Activated CD4-positive, alpha-beta T cell treated with anti-CD3 and anti-CD28 coated beads, Interleukin-10, Interleukin-2, amounts not matched to agents 100 ng/mL and 50 ng/mL, durations not matched to agents 16 hours and 8 hours (primary cell): ENCODE measurements at places on chromosomes 1 and 21.

DNA sequence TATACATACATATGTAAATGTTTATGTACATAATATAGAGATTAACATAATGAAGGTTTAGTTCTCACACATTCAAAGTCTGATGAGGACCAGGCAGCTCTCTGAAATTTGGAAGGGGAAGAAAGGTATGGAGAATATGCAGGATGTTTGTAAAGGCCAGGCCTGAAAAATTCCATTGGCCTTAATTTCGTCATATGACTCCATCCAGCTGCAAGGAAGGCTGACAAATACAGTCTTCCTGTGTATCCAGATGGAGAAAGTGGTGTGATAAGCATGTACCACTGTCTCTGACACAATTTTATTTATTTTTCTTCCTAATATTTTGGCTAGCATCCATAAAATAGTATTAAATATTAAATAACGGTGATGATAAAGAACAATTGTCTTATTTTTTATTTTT lies 6.3 kb upstream of the SGIP1 start:
- no peak for DNase-seq

GRCh38 chr1:109704173-109704572 lies 7.9 kb upstream of the GSTM5 start:
- peak; percentile 0 for DNase-seq

GRCh38 chr1:9312168-9312720 lies 19.6 kb downstream of the SPSB1 start:
- no peak for DNase-seq

- DNase-seq, result no peak
Observed at GRCh38 chr21:38241029-38241740, 15.6 kb upstream of the KCNJ15 start.

GRCh38 chr21:39048064-39048463 lies 135.2 kb downstream of the PSMG1 start:
- DNase-seq, result no peak

- DNase-seq, result no peak
Observed at GRCh38 chr1:62800281-62800680, 16.3 kb downstream of the ATG4C start.

GRCh38 chr1:240178366-240178765 lies 86.7 kb downstream of the FMN2 start:
- no peak for DNase-seq

GRCh38 chr1:82752046-82752445 lies 951.3 kb downstream of the ADGRL2 start:
- DNase-seq, result no peak

DNA sequence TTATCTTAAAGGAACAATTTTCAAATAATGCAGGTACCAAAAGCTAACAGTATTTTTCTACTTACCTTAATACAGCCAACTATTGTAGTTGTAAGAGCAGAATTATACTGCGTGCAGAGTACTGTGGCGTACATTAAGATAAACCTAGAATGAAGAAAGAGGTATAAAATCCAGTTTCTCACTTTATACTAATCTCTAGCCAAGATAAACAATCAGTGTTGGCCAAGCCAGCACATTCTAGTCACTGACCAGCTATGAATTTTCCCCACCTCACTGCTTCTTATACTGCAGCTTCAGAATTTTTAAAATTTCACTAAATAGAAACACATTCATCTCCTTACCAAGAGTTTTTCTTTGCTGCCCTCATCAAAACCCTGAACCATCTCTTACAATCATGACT lies 33.6 kb downstream of the SLC35D1 start:
- no peak for DNase-seq

DNA sequence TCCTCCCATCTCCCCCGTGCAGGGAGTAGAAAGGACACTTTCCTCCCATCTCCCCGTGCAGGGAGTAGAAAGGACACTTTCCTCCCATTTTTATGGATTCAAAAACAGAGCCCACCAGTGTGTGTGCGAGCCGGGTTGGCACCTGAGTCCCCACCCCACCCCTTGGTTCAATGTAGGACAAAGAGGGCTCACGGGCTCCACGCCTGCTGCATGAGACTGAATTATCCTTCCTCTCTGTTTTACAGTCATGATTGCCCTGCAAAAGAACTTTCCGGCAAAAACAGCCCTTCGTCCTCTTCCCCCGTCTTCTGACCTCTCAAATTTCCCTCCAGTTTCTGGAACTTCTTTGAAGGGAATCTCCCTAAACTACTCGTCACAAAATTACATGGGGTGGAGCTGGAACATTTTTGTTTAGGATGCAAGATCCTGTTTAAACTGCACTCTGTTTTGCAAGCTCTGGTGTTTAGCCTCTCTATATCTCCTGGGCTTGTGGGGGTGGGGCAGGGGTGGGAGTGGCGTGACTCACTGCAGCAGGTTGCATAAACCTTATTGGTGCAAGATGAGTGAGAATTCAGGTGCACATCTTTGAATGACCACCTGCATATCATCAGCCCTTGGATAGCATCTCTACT lies 99.8 kb downstream of the PSMG1 start:
- no peak for DNase-seq

- no peak for DNase-seq
Observed at GRCh38 chr1:38569932-38570656, 289.5 kb downstream of the RRAGC start.

GRCh38 chr1:69201716-69202115 lies 366.0 kb upstream of the LRRC7 start:
- no peak for DNase-seq

GRCh38 chr1:201069636-201070035 lies 42.6 kb downstream of the CACNA1S start:
- DNase-seq, result no peak

DNA sequence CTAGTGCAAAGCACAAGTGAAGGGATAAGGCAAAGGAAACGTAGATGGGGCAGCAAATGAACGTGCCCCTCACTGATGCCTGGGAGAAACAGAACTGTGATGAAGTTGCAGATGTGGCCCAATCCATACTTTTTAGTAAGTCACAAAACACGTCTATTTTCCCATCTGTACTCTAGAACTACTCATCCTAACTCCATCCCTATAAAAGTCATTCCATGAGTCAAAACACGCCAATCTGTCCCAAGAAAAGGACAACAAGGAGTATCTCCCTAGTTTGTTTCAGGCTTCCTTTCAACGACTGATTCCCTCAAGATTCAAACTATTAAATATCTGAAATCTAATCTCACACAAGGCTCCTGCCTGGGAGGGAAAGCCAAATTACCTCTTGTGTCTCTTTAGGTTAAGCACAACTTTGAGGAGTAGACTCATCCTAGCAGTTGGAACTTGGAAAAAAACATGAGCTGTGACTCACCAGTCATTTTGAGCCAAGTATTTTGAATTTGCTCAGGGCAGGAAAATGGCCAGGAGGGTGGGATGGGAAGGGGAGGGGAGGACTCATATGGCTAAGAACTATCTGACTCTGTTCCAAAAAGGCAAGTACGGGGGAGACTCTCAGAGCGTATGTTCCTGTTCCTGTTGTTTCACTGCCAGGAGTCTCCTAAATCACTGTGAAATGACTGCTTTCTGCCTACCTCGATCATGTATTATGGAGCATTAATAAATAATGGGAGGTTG lies 214.5 kb upstream of the CAMK1G start:
- no peak for DNase-seq

DNA sequence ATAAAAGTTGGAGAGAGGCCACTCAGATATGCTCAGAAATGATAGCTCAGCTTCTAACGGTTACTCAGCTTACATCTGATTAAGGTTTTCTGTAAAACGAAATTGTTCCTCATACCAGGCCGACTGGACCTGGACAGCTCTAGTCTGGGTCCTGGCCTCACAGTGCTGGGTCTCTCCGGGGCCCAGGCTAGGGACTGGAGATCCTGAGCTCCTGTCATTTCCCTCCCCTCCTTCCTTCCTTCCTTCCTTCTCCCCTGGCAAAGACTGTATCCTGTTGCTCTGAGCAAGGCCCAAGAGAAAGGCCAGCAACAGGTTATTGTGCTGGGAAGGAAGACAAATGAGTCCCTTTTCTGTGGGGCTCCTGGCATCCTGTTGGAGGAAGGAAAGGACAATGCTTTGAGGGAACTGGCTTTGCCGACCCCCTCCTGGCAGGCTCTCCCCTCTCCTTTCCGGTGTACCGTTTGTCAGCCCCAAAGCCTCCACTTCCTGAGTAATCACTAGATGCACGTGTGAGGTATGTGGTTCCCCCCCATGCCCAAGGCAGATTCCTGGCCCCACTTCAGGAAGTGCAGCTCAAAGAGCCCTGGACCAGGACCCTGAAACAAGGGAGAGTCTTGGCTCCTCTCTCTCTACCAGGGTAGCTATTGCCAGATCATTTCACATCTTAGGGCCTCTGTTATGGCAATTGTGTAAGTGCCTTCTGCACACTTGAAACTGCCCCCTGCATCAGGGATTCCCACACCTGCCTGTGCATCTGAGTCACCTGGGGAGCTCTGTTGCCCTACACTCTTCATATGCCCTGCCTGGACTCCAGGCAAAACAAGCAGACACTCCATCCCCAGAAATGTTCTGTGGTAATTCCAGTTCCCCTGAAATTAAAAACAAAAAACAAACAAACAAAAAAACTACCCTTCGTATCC lies 212.7 kb upstream of the FGGY start:
- no peak for DNase-seq

DNA sequence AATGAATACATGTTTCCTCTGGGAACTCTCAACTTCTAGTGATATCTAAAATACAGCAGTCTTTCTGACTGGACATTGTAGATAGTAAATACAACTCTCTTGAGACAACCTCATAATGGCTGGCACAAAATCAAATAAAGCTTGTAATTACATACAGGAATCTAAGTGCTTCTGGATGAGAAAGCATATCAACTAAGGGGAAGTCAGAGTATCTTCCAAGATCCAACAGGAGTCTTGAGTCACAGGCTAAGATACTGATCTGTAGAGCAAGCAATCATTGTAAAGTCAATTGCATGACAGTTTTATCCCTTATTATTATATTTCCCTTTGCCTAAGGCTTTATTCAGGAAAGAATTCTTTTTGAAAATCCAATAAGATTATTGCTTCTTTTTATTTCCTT lies 249.9 kb downstream of the LRRIQ3 start:
- no peak for DNase-seq

DNA sequence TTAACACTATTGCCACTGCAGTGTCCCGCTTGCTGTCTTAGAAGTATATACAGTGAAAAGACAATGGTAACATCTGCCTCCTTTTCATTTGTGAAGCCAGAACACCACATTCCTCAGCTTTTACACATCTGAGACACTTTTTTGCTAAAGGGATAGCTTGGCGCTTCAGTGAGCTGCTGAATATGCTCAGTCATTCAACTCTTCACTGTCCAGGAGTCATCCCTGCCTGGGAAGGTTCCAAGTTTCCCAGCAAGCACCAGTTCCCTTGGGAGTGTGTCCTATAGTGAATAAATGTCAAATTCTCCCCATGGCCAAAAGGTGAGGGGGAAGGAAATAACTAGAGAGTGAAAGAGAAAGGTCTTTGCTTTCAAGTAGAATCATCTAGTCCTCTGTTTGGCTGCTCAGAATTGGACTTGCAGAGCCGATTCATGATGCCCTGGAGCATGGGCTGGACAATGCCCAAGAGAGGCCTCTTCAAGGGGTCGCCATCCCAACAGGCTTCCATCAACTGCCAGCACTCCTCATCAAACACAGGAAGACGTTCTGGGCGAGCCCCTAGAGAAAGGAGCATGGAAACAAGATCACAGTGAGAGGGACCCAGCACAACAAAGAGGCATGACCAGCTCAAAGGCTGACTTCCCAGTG lies 25.5 kb upstream of the RBBP5 start:
- no peak for DNase-seq

DNA sequence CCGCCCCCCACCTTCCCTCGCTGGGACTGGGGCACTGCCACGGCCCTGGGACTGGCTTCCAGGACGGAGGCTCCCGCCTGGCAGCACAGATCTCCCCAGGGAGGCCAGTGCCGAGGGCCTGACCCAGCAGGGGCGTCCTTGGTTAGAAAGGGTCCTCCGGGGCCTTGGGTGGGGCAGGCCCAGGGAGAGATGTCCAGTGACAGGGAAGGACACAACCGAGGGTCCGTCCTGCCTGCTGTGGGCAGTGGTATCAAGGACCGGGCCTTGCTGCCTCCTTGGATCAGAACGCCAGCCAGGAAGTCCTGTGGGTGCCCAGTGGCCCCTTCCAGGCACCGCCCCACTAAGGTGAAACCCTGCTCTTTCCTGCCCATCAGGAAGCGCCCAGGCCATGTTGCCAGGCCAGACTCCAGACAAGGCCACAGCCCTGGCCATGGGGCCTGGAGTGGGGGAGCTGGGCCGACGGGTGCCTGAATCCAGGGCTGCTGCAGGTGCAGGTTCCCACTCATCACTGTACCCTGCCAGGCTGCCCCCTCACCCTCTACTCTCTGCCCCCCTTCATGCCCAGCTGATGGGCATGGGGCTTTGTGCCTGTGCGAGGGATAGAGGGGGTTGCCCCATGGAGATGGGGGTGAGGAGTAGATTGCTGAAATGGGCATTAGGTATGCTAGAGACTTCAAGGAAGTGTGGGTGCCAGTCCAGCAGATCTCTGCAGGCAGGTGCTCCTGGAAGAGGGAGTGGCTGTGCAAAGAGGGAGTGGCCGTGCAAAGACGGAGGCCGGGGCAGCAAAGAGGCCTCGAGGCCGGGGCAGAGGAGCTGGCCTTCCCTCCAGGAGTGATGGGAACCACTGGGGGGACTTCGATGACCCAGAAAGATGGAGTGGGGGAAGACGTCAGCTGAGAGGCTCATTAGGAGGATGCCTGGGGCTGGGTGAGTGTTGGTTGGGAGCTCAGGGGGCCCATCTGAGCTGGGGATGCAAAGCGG lies 2.2 kb upstream of the PRKCZ start:
- no peak for DNase-seq

GRCh38 chr21:25297117-25297516 lies 310.2 kb downstream of the MRPL39 start:
- DNase-seq, result no peak

GRCh38 chr1:92585831-92586230 lies 99.1 kb upstream of the GFI1 start:
- DNase-seq, result peak; percentile 27

GRCh38 chr1:199660071-199660470 lies 367.4 kb upstream of the NR5A2 start:
- no peak for DNase-seq

DNA sequence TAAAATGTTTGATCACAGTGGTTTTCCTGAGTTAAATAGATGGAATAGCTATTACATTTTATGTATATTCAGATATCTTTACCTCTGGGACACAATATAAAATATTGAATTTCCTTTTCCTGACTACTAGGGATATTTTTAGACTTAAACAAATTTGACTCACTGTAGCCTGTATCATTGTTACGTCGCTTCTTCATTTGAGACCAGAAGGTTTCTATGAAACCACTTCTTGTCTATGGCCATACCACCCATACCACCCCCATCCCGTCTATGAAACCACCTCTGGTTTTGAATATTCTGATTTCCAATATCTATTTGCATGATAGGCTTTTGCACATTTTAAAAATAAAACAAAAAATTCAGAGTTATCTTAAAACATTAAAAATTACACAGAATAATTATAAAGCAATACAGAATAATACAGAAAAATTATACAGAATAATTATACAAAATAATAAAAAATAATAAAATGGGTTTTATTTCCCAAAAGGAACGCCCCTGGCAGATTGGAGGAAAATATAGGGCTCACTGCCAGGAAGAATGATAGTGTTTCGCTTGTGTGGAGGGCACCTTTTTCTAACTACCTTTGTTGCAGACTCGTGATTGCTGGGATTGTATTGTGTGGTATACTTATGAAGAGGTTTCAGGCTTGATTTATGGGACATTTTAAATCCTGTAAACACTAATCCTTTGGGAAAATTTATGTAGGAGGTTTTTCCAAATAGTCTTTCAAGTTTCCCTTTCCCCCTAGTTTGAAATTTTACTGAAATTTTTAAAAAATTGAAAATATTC lies 4.7 kb downstream of the SPEN start:
- DNase-seq, result peak; percentile 45
